Left cardiac atrium (tissue), 4 donors: ENCODE measurements at places on chromosomes 3 and 15. TPM values are rescaled to one million over a fixed set of nuclear protein-coding genes. Genes with fewer than 3 reads are reported as not detected.

- DNase-seq, result no peak
These were observed 158.2 kb downstream of the VPS8 start for GRCh38 chr3:184970186-184970585.

- DNase-seq, result no peak
These were observed 216.8 kb downstream of the RSL24D1 start for GRCh38 chr15:54979964-54980363.

- no peak for DNase-seq
These were observed 5.3 kb downstream of the RAF1 start for GRCh38 chr3:12658593-12659058.

GRCh38 chr3:197205675-197206074 is 92.7 kb downstream of the DLG1 start:
- no peak for DNase-seq

Gene TRIM71
- total RNA-seq, result not detected

Gene NPRL2
- total RNA-seq, result 12.6 TPM

Gene ZNF280D
- 22.1 TPM for total RNA-seq

Gene HRG
- 0.16 TPM for total RNA-seq
